ENCODE measurements at places on chromosomes 1 and 21.

- DNase-seq, result no peak
Measured at GRCh38 chr1:230819976-230820375, 48.3 kb downstream of the C1orf198 start.

GRCh38 chr1:7771823-7772299, 765 bp downstream of the VAMP3 start:
- DNase-seq, result no peak

DNA sequence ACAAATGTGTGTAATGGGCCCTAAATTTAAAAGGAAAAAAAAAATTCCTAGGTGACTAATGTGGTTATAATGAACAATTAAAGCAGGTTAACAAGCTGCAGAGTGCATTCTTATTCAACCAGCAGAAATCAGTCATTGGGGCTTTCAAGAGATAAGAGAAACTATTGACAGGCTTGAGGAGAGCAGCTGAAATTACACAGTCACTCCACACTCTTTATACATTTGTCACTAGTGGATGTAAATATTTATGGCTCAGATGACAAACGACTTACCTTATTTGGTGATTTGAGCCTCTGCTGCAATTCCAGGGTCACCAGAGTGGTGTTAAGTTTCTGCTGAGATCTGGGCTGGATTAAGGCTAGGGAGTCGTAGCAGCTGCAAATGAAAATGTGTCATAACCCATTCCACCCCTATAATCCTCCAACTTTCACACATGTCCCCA, 896.3 kb downstream of the TTLL7 start:
- no peak for DNase-seq

- no peak for DNase-seq
Measured at GRCh38 chr1:177998696-177999631, 29.1 kb upstream of the SEC16B start.

- no peak for DNase-seq
Measured at GRCh38 chr1:118118469-118118868, 66.6 kb downstream of the SPAG17 start.

DNA sequence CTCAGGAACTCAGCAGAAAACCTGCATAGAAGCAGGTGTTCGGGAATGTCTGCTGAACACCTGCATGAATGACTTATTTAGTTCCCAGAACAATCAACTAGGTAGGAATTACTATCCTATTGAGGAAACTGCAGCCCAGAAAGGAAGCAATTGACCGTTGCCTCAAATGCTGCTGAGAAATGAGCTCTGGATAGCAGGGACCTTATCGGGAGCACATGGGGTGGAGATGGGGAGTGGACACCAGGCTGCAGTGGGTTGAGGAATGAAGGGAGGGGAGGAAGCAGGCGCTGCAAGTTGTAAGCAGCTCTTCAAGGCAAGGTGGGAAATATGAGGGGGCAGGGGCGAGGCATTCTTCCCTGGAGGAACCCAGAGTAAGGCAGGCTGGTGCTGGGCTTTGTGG, 10.8 kb upstream of the CDCP2 start:
- no peak for DNase-seq

- no peak for DNase-seq
Measured at GRCh38 chr1:67534627-67535065, 104.4 kb upstream of the SERBP1 start.

GRCh38 chr1:1286313-1287261, 6.4 kb downstream of the SCNN1D start:
- DNase-seq, result no peak
